ENCODE measurements at places on chromosomes 13 and 19.
A peak's percentile ranks its signal among the peaks of the same experiment; 100 is the strongest.

DNA sequence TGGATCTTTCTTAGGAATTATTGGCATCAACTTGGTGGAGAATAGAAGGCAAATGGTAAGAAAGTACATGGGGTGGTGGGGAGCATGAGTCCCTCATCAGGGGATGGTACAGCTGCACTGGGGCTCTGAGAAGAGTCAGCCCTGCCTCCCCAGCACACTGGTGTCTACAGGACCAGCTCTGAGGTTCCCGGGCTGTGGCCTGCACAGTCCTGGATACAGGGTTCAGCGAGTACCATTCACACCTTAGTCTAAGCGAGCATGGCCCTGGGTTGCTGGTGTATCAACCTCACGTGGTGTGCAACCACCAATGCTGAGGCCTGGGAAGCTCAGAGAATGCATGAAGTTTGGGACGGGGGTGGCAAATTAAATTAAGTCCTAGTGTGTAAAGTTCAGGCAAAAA, 10.1 kb downstream of the TMEM255B start:
- no peak for DNase-seq

DNA sequence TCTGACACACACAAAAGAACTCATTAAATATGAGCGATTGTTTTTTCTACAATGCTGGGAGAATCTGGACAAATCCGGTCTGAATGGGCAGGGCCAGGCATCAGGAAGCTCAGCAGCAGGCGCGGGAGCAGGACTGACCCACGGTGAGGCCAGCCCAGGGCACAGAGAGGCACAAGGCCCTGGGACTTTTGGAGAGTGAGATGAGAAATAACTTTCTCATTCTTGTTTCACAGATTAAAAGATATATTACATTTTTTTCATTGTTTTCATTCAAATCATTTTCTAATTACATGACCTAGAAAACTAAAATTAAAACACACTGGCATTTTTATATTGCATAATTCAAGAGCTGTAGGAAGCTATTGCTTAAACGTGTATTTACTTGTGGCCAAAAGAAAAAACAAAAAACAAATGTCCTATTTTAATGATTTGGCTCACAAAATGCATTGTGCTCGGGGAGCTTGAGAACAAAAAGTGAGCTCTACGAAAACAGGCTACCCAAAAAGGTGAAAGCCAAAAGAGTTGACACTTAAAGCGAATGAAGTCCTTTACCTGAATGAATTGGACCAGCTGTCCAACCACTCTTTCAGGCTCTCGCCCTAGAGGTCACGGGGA, 133.1 kb downstream of the TNFRSF19 start:
- no peak for DNase-seq

GRCh38 chr13:29677627-29678026, 82.1 kb upstream of the SLC7A1 start:
- no peak for DNase-seq

DNA sequence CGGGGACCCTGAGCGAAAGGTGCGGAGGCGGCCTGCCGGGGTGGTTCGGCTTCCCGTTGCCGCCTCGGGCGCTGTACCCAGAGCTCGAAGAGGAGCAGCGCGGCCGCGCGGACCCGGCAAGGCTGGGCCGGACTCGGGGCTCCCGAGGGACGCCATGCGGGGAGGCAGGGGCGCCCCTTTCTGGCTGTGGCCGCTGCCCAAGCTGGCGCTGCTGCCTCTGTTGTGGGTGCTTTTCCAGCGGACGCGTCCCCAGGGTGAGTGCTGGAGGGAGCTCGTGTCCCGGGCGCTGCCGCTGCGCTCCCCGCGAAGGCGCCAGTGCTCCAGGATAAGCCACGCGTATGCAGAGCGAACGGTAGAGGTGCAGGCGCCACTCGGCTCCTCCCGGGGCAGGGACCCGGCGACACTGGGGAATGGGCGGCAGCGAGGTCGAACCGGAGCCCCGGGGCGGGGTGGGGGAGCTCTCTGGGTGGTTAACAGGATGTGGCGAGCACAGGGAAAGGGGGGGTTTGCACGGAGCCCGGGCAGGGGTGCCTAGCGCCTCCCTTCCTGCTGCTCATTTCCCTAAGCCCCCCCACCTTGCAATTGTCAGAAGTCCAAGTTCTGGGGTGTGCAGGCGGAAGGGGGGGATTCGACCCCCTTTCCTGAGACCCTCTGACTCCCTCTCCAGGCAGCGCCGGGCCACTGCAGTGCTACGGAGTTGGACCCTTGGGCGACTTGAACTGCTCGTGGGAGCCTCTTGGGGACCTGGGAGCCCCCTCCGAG, at the start of gene IL27RA:
Gene IL27RA (plus strand): TSS at position 44 of the 762 bp plus-strand sequence. CDS start 111 bp downstream, at position 155.
- DNase-seq = no peak

DNA sequence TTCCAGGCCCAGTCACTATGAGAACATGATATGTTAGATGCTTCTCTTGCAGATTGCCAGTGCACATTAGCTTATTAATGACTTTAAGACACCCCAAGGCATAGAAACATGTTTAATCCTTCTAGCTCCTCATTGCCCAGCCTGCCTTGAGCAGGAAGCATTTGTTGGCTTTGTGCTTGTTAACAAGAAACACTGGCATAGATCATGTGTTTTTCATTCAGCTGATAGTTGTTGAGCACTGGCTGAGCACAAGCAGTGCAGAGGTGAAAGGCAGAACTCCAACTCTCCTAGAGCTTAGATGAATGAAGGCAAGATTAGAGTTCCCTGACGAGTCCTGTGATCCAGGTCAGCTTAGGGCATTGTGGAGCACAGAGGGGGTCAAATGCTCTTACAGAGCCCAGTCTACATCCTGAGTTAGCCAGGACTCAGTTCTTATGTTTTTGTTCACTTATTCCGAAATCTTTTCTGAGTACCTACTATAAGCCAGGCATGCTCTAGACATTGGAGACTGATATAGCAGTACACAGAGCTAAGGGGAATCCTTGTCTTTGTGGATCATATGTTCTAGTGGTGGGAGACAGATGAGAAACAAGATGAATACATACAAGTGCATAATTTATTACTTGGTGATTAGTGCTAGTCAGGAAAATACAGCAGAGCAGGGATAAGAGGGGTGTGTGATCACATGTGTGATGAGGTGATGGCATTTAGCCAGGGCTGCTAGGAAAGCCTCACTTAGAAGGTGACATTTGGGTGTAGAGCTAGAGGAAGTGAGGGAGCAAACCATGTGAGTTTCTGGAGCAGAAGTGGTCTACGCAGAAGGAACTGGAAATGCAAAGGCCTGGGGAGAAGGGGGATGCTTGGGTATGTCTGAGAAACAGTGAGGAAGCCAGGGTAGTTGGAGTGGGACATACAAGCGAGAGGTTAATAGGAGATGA, 101.2 kb downstream of the WASF3 start:
- peak; percentile 41 for DNase-seq

- no peak for DNase-seq
These were observed 801 bp upstream of the KCNN1 start for GRCh38 chr19:17966129-17966483.

DNA sequence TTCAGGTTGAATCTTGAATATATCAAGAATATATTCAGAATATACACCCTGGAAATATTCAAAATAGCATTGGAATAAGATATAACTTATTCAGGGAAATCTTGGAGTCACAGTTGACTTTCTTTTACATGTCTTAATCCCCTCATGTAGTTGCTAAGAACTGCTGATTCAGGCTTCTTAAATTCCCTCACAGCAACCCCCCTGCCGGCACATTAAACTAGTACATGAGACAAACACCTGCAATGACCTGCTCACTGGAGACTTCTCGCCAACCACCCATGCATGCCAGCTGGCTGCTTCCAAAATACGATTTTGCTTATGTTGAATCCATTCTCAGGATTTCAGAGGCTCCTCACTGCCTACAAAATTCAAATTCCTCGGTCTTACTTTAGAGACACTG, 997.1 kb downstream of the EFNB2 start:
- DNase-seq = no peak

- DNase-seq = no peak
These were observed 584 bp upstream of the RPS16 start for GRCh38 chr19:39436350-39436716.

DNA sequence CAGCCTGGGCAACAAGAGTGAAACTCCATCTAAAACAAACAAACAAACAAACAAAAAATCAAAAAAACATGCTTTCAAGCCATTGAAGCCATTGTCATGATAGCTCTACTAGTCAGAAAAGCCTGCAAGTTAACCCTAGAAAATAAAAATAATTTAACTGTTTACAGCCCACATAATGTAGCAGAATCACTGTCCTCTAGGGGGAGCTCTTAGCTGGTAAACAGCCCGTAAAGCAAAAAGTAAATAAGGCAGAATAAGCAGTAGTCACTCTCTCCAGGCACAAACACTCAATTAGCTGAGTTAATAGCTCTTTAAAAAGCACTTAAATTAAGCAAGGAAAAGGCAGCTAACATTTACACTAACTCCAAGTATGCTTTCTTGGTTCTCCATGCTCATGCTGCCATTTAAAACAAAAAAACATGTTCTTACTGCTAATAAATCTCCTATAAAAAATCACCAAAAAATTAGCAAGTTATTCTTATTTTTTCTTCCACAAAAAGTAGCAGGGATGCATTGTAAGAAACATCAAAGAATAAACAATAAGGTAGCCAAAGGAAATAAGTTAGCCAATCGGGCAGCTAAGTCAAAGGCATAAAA, 11.3 kb downstream of the LILRB4 start:
- DNase-seq = no peak

GRCh38 chr19:51389143-51389542, 1.2 kb downstream of the C19orf84 start:
- no peak for DNase-seq

Measured in globus pallidus (tissue), 1 donor.